Stimulated activated CD4-positive, alpha-beta T cell treated with anti-CD3 and anti-CD28 coated beads, Interleukin-4, amount 100 ng/mL, for 4 hours (primary cell): ENCODE measurements at places on chromosomes 6 and 20.

DNA sequence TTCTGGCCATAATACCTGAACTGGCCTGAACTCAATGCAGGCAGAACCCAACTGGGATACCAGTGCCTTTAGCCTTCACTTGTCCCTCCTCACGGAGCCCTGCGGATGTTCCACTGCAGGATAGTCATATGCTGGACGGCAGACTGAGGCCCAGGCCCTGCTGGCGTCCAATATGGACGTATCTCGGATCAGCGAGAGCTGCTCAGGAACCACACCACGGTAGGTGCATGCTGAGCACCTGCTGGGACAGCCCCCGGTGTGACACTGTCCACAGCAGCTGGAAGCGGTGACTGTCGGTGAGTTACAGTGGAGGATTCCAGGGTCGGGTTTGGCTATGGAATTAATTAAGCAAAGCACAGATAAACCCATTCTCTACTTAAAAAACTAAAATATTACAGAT, 48.7 kb downstream of the PSMG4 start:
- no peak for DNase-seq

DNA sequence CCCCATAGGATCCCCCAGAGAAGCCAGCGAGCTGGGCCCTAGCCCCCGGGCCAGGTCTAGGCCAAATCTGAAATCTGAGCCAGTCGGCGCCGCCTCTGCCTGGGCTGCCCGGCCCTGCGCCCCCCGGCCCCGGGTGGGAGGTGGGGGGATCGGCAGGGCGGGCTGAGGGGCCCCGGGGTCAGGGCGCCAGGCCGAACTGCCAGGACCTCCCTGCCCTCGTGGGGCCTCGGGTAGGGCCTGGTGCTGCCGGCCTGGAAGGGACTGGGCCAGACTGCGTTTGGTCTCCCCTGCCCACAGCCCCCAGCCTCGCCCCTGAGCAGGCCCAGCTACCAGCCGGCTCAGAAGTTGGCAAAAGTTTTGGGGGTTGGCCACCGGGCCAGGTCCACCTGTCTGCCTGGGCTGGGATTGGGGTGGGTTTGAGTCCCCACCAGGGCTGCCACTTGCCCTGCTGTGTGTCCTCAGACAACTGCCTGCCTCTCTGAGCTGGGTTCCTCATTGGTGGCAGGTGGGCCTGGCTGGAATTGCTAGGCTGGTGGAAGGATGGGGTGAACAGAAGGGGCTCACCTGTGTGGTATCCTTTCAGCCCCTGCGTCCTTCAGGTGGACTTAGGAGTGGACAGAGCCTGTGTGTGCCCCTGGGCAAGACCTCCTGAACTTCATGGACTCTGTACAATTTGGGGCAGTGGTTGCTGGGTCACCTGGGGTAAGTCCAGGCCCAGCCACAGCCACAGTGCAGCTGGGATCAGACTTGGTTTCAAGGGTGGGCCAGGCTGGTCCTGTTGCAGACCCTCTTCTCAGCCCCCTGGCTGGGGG, 801 bp downstream of the SRC start:
- DNase-seq, result no peak

- no peak for DNase-seq
Measured at GRCh38 chr6:19492636-19493405, 344.3 kb upstream of the ID4 start.

GRCh38 chr6:69974193-69974592, 107.8 kb downstream of the COL19A1 start:
- DNase-seq, result no peak

- no peak for DNase-seq
Measured at GRCh38 chr6:58198301-58198700, 880.9 kb downstream of the PRIM2 start.

- DNase-seq, result no peak
Measured at GRCh38 chr6:119845161-119845560, 495.6 kb upstream of the MAN1A1 start.

DNA sequence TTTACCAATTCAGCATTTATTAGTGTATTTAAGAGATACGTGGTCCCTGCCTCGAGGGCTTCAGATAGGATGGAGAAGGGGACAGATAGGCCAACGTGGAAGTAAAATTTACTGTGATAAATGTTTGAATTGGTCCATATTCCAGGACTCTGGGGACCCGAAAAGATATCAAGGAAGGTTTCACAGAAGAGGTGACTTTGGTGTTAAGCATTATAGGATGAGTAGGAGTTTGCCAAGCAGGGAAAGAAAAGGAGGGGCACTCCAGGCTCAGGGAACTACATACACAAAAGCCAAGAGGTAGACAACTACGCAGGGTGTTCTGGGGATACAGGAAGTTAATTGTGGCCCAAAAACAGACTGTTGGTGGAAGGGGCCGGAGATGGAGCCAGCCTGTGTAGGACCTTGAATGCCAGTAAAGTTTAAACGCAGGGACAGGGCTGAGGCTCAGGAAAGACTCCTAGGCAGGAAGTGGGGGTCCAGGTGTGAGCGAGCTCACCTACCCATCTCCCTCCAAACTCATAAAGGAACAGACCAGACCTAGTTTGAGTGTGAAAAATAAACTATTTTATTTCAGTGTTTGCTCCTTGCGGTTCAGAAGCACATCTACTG, 37.0 kb downstream of the TGM2 start:
- no peak for DNase-seq

DNA sequence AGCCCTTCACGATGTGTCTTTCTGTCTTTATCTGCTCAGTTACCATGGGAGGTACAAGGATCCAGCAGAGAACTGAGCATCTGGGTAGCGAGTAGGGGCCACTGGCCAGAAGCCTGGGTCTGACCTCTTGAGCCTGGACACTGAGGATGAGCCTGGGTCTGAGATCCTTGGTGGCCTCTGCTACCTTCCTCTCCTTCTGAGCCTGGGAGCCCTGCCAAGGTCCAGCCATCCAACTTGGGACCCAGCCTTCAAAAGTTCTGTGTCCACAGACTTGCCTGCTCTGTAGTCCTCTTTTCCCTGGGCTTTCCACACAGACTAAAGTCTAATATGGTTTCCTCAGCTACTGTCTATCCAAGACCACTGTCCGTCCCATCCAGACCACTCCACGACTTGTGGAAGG, 60.2 kb upstream of the NAA20 start:
- DNase-seq, result no peak

GRCh38 chr6:3412779-3413500, 43.9 kb downstream of the SLC22A23 start:
- DNase-seq, result no peak

GRCh38 chr6:161919691-161920090, 645.8 kb upstream of the AGPAT4 start:
- no peak for DNase-seq

- DNase-seq, result no peak
Measured at GRCh38 chr6:168244961-168245551, 74.5 kb downstream of the DACT2 start.

DNA sequence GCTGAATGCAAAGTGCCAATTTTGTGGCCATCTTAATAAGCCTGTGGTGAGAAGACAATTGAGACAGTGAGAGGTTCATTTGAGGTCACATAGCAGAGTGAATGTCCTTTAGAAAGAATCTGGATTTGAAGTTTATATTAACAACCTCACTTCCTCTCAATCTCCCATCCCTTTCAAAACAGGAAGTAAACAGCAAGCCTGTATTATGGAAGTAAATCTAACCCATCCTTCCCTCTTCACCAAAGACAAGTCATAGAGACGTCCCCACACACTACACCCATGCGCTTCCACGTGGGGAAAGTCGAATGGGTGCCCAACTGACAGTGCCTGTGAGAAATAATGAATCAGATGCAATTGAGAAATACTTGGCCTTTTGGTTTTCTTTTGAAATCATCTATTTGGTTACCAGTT, 28.8 kb upstream of the CCND3 start:
- peak; percentile 72 for DNase-seq

GRCh38 chr6:37919417-37920157, 100.1 kb downstream of the ZFAND3 start:
- DNase-seq, result no peak

DNA sequence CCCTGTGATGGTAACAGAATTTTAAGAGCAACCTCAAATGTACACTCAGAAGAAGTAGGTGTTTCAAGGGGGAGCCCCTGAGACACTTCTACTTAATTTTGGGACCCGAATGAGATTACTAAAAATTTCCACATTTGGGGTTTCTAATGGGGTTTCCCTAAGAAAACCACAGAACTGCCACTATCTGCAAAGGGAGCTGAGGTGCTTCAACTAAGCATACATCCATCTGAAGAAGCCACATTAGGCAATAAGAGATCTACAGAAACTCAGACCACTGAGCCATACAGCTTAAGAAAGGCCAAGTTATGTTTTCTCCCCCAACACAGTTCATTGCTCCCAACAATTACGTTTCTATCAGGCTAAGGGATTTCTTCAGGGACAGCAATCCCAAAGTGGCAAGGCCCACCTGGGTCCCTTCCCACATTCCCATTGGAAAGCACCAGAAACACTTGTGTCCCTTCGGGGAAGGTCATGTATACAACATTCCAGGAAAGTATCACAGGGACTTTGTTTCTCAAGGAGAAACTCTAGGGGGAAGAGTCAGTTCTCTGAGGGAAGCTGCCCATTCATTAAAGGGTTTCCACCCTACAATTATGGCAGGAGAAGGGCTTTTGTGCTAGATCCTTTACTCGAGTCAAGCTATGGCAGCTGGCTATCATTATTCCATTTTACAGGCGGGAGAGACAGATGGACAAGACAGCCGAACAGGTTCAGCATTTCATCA, 5.0 kb downstream of the BCL2L1 start:
- DNase-seq, result peak; percentile 52
